Aorta (tissue), 5 donors: ENCODE measurements at places on chromosomes 6 and 20. TPM values are rescaled to one million over a fixed set of nuclear protein-coding genes. Genes with fewer than 3 reads are reported as not detected.
A peak's percentile ranks its signal among the peaks of the same experiment; 100 is the strongest.

- H3K27ac ChIP-seq, result no peak overlapping the region
- no peaks in the 10 kb centered on the region for H3K36me3 ChIP-seq
- no peaks in the 10 kb centered on the region for H3K4me1 ChIP-seq
- no peak overlapping the region for H3K4me3 ChIP-seq
- no peak for DNase-seq
- H3K27me3 ChIP-seq, result no peaks in the 10 kb centered on the region
Observed at GRCh38 chr6:46876126-46876525, 45.6 kb downstream of the ADGRF5 start.

GRCh38 chr6:46217671-46218131 lies 46.9 kb upstream of the ENPP5 start:
- H3K36me3 ChIP-seq, result no peaks in the 10 kb centered on the region
- no peak for DNase-seq
- peaks cover 3% of the 10 kb centered on the region for H3K4me1 ChIP-seq
- H3K27me3 ChIP-seq, result no peaks in the 10 kb centered on the region
- peak overlapping the region; percentile 96 for H3K27ac ChIP-seq
- no peak overlapping the region for H3K4me3 ChIP-seq

GRCh38 chr20:12699374-12700228 lies 309.2 kb upstream of the SPTLC3 start:
- DNase-seq, result no peak
- H3K27me3 ChIP-seq, result no peaks in the 10 kb centered on the region
- H3K4me3 ChIP-seq, result no peak overlapping the region
- no peak overlapping the region for H3K27ac ChIP-seq
- no peaks in the 10 kb centered on the region for H3K4me1 ChIP-seq
- H3K36me3 ChIP-seq, result no peaks in the 10 kb centered on the region

DNA sequence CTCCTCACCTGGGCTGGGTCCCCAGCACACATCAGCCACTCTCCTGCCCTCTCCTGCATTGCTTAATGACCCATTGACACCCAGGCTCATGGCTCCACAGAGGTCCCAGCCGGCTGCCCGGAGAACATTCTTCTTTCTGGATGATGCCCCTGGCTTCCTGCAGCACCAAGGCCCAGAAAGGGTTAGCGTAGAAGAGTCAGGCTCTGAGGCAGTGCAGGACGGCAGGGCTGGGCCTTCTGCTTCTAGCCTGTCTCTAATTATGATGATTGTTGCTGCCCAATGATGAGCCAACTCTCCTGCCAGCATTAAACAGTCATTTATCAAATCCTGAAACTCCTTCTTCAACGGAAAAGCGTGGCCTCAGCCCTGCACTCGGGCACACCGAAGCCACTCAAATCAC lies 66.4 kb downstream of the ZNF217 start:
- H3K27me3 ChIP-seq, result no peaks in the 10 kb centered on the region
- no peaks in the 10 kb centered on the region for H3K4me1 ChIP-seq
- H3K36me3 ChIP-seq, result no peaks in the 10 kb centered on the region
- no peak for DNase-seq
- no peak overlapping the region for H3K4me3 ChIP-seq
- no peak overlapping the region for H3K27ac ChIP-seq

GRCh38 chr20:6705106-6705766 lies 62.2 kb upstream of the BMP2 start:
- no peaks in the 10 kb centered on the region for H3K36me3 ChIP-seq
- no peak overlapping the region for H3K4me3 ChIP-seq
- no peaks in the 10 kb centered on the region for H3K27me3 ChIP-seq
- no peak for DNase-seq
- peaks cover 6% of the 10 kb centered on the region for H3K4me1 ChIP-seq
- peak overlapping the region; percentile 85 for H3K27ac ChIP-seq

- H3K27ac ChIP-seq, result no peak overlapping the region
- peak overlapping the region; percentile 14 for H3K4me3 ChIP-seq
- peak; percentile 71 for DNase-seq
- H3K27me3 ChIP-seq, result no peaks in the 10 kb centered on the region
- peaks cover 2% of the 10 kb centered on the region for H3K36me3 ChIP-seq
Observed at GRCh38 chr6:108589244-108589791, 28.6 kb downstream of the FOXO3 start.

- DNase-seq, result no peak
- H3K27ac ChIP-seq, result no peak overlapping the region
- H3K4me1 ChIP-seq, result no peaks in the 10 kb centered on the region
- H3K4me3 ChIP-seq, result no peak overlapping the region
- no peaks in the 10 kb centered on the region for H3K27me3 ChIP-seq
- no peaks in the 10 kb centered on the region for H3K36me3 ChIP-seq
Observed at GRCh38 chr20:62208061-62208794, 11.8 kb downstream of the HRH3 start.

DNA sequence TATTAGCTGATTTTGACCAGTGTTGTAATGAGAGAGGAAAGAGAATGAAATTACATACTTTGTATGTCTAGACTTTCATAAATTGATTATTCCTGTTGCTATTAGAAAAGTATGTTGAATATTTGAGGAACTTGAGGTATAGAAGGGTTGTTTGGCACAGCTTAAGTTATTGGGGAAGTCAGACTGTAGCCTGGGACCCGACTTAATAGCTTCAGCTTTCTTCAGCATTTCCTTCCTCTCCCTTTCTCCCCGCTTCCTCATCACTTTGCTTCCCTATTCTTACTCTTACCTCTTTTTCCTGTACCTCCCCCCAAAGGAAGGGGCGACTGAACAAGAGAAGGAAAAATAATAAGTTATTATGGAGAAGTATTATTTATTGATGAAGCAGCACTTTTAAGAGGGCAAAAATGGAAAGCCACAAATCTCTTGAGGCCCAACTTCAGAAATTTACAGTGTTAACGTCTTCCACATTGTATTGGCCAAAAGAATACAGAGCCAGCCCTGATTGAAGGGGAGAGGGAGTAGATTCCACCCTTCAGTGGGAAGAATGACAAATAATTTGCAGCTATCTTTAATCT lies 7.4 kb downstream of the SENP6 start:
- DNase-seq, result no peak
- no peaks in the 10 kb centered on the region for H3K36me3 ChIP-seq
- no peak overlapping the region for H3K4me3 ChIP-seq

DNA sequence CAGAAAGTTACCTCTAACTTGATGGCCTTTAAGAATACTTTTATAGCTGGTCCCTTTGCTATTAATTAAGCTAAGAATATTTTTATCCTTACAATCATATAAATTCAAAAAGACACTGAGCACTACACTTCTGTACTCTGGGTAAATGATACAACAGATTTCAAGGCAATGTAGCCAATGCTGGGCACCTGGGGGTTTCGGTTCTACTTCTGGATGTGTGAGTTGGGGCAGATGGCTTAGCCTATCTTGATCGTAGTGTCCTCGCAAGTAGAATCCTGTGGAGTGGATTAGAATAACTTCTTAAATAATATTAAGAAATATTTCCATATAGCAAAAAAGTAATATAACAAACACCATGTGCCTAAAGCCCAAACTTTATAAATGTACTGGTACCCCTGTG lies 96.9 kb upstream of the NT5E start:
- no peak overlapping the region for H3K4me3 ChIP-seq
- no peaks in the 10 kb centered on the region for H3K36me3 ChIP-seq
- no peak for DNase-seq
- H3K27me3 ChIP-seq, result no peaks in the 10 kb centered on the region

- no peak overlapping the region for H3K27ac ChIP-seq
- H3K27me3 ChIP-seq, result no peaks in the 10 kb centered on the region
- no peak overlapping the region for H3K4me3 ChIP-seq
Observed at GRCh38 chr20:59110607-59111006, 53.0 kb upstream of the ZNF831 start.

- DNase-seq, result no peak
- no peaks in the 10 kb centered on the region for H3K27me3 ChIP-seq
- H3K36me3 ChIP-seq, result no peaks in the 10 kb centered on the region
- no peak overlapping the region for H3K27ac ChIP-seq
- H3K4me3 ChIP-seq, result no peak overlapping the region
Observed at GRCh38 chr6:93304505-93304904, 114.9 kb downstream of the EPHA7 start.

DNA sequence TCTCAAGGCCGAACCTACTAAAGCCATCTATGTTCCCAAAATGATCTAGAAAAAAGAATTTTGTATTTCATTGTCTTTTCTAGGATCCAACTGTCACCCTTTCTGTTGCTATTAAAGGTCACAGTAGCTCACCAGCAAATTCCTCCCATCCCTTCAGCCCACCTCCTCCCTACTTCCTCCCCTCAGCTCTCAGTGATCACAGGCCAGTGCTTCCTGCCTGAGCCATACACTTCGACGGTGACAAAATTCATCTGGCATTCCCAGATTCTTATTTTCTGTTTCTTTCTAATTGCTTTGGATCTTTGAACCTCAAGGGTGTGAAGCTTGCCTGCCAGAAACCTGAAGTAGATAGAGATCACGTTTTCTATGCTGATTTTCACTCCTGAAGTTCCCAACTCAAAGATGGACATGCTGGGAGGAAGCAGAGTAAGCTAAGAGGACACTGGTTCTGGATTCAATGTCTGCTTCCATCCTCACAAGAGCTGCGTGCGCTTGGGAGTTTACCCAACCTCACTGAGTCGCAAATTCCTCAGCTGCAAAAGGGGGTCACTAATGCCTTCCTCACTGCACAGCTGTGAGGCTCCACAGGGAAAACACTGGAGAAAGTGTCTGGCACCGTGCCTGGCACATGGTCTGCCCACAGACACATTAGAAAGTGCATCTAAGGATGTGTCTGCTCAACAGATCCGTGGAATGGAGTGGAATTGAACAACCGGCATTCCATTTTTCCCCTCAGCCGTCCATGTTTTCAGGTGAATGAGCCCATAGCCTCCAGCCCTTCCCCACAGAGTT lies 34.5 kb downstream of the MDGA1 start:
- no peak overlapping the region for H3K4me3 ChIP-seq
- H3K4me1 ChIP-seq, result no peaks in the 10 kb centered on the region
- DNase-seq, result no peak
- H3K27me3 ChIP-seq, result no peaks in the 10 kb centered on the region
- H3K27ac ChIP-seq, result no peak overlapping the region

DNA sequence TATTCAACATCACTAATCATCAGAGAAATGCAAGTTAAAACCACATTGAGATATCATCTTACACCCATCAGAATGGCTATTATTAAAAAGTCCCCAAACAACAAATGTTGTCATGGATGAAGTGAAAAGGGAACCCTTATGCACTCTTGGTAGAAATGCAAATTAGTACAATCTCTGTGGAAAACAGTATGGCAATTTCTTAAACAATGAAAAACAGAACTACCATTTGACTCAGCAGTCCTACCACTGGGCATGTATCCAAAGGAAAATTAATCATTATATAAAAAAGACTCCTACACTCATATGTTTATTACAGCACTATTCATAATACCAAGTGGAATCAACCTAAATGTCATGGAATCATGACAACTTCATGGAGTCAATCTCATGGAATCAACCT lies 611.3 kb upstream of the GJE1 start:
- no peaks in the 10 kb centered on the region for H3K36me3 ChIP-seq
- DNase-seq, result no peak
- H3K27ac ChIP-seq, result no peak overlapping the region
- no peaks in the 10 kb centered on the region for H3K4me1 ChIP-seq

GRCh38 chr6:106511288-106512047 lies 117.8 kb downstream of the RTN4IP1 start:
- H3K27ac ChIP-seq, result no peak overlapping the region
- DNase-seq, result peak; percentile 65
- no peaks in the 10 kb centered on the region for H3K27me3 ChIP-seq
- H3K36me3 ChIP-seq, result no peaks in the 10 kb centered on the region
- H3K4me3 ChIP-seq, result peak overlapping the region; percentile 42

DNA sequence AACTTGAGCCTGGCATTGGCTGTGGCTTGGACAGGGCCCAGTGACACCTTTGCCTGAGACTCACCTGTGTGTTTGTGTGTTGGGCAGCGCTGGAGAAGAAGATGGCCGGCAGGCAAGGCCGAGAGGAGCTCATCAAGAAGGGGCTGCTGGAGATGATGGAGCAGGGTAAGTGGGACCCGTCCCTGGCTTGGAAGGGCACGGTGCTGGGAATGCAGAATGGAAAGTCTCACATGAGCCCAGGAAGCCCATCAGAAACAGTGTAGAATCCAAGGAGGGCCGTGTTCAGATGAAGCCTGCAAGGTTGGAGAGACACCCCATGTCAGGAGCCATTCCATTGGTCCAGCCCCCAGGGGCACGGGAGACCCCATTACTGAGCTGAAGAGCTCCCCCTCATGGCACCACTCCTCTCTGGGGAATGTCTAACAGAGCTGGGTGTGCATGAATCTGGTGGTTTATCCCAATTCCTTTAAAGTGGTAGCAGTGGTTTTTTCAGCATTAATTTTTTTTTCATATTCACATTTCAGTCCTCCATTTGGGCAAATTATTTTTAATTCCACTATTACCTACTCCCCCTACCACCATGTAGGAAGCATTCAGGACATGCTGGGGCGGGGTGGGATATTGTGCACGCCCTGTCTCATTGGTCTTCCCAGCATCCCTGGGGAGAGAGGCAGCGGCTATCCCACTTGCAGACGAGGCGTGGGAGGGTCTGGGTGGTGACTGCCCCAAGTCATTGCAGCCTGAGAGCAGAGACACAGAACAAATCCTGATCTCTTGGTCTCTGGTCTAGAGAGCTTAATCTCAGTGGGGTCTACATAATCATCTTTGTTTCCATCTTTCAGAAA lies 143.6 kb downstream of the PHACTR3 start:
- H3K4me1 ChIP-seq, result no peaks in the 10 kb centered on the region
- no peak for DNase-seq
- H3K4me3 ChIP-seq, result no peak overlapping the region
- H3K27me3 ChIP-seq, result no peaks in the 10 kb centered on the region
- H3K27ac ChIP-seq, result no peak overlapping the region

- H3K36me3 ChIP-seq, result no peaks in the 10 kb centered on the region
- H3K27me3 ChIP-seq, result no peaks in the 10 kb centered on the region
- H3K4me1 ChIP-seq, result no peaks in the 10 kb centered on the region
- no peak overlapping the region for H3K27ac ChIP-seq
- no peak overlapping the region for H3K4me3 ChIP-seq
Observed at GRCh38 chr6:135801755-135802465, 49.6 kb upstream of the PDE7B start.

GRCh38 chr6:139693735-139694134 lies 319.3 kb upstream of the CITED2 start:
- no peaks in the 10 kb centered on the region for H3K36me3 ChIP-seq
- no peaks in the 10 kb centered on the region for H3K27me3 ChIP-seq
- H3K27ac ChIP-seq, result no peak overlapping the region
- no peaks in the 10 kb centered on the region for H3K4me1 ChIP-seq

The EPB41L1 gene
- 38.6 TPM for total RNA-seq

The FERMT1 gene
- total RNA-seq, result 1.5 TPM

The ZC2HC1B gene
- not detected for total RNA-seq

The LY6G6C gene
- not detected for total RNA-seq

The BMP7 gene
- 0.52 TPM for total RNA-seq

The NKX2-4 gene
- total RNA-seq, result not detected
